ENCODE measurements at places on chromosomes 6 and 20.

GRCh38 chr20:18989736-18990474 lies 176.3 kb downstream of the SCP2D1 start:
- no peak for ATAC-seq

DNA sequence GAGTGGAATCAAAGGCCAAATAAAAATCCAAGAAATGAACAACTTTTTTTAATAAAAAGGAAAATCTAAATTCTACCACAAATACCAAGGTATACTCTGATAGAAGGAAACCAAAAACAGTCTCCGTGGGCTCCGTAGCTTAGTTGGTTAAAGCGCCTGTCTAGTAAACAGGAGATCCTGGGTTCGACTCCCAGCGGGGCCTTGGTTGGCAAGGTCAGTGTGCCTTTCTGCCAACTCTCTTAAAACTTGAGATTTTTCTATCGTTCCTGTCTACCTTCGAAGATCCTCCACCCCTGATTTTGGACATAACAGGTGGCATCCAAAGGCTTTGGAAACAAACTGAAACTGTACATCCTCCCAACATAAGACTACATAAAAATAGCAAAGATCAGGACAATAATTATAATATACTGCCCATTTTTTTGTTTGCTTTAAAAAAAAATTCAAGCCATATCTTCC lies 197.9 kb downstream of the TRIM27 start:
- no peak for ATAC-seq

GRCh38 chr20:18847226-18847755 lies 33.7 kb downstream of the SCP2D1 start:
- no peak for ATAC-seq

DNA sequence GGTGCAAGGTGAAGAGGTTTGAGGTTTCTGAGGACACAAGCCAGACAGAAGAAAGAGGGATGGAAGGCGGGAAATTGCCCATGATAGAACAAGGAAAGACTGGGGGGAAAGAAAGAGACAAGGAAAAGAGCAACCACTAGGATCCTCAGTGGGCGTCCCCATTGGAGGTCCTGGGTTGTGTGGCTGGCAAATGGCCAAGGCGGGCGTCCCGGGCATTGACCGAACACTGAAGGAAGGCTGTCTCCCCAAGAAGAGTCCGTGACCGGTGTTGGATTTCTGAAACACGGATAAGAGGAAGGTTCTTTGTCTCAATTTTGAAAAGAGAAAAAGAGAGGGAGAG lies 746.6 kb upstream of the ADGRB3 start:
- no peak for ATAC-seq

GRCh38 chr6:167235005-167235404 lies 56.1 kb upstream of the UNC93A start:
- ATAC-seq = no peak

GRCh38 chr6:143941852-143942627 lies 66.0 kb downstream of the PLAGL1 start:
- ATAC-seq = no peak

- no peak for ATAC-seq
These were observed 48.2 kb upstream of the TLDC2 start for GRCh38 chr20:36827541-36828279.

GRCh38 chr6:136085370-136086115 lies 164.6 kb downstream of the MTFR2 start:
- no peak for ATAC-seq

DNA sequence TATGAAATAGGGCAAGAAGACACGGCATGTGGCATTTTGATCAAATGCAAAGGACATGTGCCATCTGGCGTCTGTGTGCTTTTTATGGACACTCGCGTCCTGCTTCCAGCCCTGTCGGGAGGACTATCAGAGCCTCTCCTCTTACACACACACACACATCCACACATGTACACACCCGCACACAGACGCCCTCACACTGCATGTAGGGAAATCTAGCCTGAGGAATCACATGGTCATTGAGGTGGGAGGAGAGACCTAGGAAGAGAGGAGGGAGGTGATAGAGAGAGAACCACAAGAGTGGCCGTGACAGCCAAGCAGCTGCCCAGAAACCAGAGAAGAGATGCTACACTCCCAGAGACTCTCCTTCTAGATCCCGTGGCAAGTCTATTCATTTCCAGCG lies 105.9 kb upstream of the CDYL start:
- ATAC-seq = no peak

- ATAC-seq = no peak
These were observed 215.3 kb upstream of the RNF24 start for GRCh38 chr20:4230651-4231050.

DNA sequence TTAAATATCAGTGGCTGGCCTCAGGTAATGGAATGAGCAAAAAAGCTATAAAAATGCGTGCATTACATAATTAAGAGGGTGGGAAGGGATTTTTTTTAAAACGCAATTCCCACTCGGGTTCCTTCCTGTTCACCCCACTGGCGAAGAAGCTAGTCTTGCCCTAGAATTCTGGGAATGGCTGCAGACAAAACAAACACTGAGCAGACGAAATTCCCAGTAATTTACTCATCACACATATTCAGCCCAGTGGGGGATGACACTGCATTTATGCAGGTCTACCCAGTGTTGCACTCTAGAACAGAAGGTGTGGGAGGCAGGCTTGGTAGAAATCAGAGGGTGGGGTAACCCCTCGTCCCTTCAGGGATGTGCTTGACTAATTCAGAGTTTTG lies 2695.0 kb upstream of the DEFB115 start:
- no peak for ATAC-seq

DNA sequence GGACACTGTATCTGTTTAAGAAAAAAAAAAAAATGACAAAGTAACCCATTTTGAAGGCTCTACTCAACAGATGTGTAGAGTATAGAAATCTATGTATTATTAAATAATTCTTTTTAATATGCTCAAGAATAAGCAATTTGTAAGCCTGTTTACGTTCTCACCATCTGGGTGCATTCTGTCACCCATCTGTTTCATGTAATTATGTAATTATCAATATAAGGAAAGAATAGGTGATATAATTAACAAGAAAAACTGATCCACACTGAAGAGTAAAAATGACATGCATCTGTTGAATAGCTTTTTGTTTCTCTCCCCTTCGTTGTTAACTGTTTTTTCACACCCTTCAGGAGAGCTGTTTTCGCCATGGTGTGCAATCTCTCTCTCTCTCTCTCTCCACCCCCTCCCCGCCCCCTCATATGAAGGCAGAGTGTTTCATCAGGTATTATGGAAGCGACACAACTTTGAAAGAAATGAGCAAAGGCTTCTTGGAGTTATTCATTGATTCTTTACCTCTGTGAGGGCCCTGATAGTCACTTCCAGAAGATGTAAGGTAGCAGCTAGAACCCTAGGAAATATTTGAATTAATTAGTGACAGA lies 154.3 kb upstream of the INSM1 start:
- no peak for ATAC-seq

DNA sequence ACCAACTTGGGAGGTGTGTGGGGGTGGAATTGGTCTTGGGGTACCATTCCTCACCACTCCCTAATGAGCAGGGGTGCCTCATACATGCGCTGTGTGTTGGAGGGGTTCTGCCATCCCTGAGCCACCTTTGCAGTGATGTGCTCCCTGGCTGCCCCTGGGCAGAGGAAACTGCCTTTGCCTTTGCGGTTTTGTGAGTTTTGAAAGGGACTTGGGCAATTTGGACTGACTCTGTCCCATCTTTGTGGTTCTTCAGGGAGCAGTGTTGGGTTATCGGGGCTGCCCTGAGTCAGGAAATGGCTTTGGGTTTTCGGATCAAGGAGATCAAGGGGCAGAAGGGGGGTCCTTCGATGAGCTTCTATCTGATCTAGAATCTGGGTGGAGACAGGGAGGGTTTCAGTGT lies 3.9 kb upstream of the PHACTR3 start:
- no peak for ATAC-seq

DNA sequence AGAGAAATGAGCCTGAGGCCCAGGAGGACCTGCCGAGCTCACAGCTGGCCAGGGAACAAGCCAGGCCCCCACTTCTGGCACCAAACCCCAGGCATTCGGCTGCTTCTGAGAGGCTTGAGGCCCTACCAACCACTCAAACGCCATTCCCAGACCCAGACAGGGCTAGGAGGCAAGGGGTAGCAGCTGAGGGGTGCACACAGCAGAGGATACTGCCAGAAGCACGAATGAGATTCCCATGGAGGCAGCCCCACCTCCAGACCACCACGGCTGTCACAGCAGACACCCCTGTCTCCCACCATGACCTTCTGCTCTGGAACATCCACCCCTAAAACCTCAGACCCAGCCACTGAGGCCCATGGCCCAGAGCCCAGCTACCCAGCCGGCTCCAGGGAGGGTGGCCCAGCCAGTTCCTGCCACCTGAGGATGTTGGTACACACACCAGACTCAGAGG lies 36.1 kb downstream of the NTSR1 start:
- no peak for ATAC-seq

- no peak for ATAC-seq
These were observed 21.4 kb downstream of the ZFAND3 start for GRCh38 chr6:37840940-37841300.

All from esophagus mucosa (tissue), 1 donor.